ENCODE measurements at places on chromosomes 7 and 10.

DNA sequence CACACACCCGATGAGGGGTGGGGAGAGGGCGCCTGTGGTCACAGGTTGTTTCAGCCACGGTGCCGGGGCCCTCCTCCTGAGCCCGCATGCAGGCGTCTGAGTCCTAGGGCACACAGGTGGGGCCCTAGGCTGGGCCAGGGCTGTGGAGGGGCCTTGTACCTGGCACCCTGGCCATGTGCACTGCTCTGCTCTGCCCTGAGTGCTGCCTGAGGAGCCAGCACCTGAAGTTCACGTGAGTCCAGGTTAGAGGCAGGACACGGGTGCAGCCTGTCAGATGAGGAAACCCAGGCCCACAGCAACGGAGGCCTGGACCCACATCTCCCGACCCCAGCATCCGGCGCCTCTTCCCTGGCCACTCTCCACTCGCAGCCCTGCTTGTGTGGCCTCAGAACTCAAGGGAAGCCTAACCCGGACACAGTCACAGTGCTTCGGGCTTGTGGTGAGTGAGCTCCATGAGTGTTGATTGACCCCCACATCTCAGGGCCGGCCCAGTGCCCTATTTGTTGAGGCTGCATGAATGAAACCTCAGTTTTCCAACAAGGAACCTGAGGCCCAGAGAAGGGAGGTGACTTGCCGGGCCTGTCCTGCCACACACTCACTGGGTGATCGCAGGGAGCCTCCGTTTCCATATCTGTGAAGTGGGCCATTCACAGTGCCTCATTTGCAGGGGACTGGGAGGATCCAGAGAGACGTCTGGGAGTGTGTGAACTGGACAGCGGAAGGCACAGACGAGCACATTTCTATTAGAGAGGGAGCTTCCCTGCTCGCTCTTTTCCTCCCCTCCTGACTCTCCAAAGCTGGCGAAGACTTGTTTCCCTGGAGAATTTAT lies 39.6 kb downstream of the PPIF start:
- DNase-seq: no peak

DNA sequence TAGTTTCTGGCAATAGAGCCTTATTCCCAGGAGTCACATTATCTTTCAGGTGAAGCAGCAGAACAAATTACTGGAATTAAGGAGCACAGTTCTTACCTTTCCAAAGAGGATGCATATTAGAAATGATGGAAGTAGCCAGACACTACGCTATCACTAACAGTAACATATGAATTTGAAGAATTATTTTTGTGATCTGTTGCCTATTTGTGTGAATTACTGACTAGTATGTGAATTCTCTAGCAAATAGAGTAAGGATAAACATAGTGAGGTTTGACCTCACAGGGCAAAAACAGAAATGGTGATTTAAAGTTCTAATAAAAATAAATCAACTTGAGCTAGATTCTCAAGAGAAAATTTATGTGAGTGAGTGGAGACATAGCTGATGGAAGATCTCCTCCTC lies 1299.3 kb downstream of the XPNPEP1 start:
- DNase-seq: no peak

GRCh38 chr10:95964756-95965155 lies 57.0 kb downstream of the CC2D2B start:
- DNase-seq: no peak

GRCh38 chr7:19754521-19755116 lies 18.8 kb downstream of the TMEM196 start:
- no peak for DNase-seq

DNA sequence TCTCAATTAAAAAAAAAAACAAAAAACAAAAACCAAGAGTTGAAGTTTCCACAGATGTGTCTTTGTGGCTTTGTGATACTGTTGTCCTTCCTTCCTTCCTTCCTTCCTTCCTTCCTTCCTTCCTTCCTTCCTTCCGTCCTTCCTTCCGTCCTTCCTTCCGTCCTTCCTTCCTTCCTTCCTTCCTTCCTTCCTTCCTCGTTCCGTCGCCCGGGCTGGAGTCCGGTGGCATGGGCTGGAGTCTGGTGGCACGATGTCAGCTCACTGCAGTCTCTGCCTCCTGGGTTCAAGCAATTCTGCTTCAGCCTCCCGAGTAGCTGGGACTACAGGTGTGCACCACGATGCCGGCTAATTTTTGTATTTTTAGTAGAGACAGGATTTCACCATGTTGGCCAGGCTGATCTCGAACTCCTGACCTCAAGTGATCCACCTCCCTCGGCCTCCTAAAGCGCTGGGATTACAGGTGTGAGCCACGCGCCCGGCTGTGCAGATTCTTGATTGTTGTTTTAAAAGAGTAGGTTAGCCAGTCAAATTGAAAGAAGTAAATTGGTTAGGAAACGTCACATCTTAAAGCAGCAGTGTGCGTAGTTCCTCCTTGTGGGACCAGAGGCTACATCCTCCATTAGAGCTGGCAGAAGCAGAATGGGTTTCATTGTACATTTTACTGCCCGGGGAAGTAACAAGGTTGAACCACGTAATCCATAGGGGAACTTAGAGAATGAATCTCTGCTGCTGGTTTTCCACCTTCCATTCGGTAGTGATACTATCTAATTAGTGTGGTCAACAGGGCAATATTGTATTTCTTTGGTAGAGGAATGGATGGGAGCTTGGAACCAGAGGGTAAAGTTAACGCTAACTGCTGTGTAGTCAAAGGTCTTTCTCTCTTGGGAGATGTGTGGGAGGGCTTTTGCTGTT lies 20.6 kb downstream of the DNAJB6 start:
- no peak for DNase-seq

GRCh38 chr10:77890097-77890496 lies 36.5 kb downstream of the DLG5 start:
- DNase-seq: no peak

- DNase-seq: peak; percentile 99
These were observed 3.6 kb downstream of the PLAC9 start for GRCh38 chr10:80136134-80136571.

DNA sequence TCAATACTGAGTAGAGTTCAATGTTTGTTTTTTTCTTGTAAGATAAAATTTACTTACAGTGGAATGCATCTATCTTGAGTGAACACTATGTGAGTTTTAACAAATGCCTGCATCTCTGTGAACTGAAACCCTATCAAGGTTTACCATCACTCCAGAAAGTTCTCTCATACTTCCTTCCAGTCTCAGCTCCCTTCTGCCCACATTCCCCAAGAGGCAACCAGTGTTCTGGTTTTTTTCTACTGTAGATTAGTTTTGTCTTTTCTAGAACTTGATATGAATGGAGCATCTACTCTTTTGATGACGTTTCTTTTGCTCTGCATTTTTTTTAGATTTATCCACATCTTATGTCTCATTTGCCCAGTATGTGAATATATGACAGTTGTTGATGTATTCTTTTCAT lies 17.1 kb downstream of the WIPI2 start:
- DNase-seq: no peak

DNA sequence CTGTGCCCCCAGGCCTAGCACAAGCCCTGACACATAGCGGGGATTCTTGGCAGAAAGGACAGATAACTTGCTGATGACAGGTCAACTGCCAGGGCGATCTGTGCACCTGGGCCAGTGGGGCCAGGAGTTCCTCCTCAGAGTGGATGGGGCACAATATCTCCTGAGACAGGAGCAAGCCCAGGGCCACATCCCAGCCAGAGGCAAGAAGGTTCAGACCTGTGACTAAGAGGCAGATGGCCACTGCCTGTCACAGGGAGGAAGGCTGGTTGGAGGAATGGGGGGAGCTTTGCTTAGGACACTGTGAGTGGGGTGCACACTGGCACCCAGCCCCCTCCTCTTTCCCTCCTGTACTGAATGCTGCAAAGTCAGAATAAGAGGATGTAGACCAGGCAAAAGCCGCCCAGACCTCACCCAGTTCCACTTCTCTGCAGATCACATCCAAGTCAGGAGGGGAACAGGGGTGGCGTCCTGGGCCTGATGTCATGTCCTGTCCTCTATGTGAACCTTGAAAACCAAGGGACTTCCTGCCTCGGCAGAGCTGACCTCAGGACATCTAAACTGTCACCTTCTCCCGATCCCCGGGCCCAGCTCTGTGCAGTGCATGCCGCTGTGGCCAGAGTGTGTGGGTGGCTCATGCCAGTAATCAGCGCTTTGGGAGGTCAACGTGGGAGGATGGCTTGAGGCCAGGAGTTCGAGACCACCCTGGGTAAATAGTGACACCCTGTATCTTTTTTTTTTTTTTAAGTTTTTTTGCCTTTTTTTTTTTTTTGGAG lies 1.3 kb downstream of the GUSB start:
- DNase-seq: peak; percentile 10

- DNase-seq: no peak
These were observed 645.2 kb downstream of the PHTF2 start for GRCh38 chr7:78443811-78444210.

GRCh38 chr10:68647672-68648341 lies 73.2 kb upstream of the CCAR1 start:
- DNase-seq: no peak

GRCh38 chr10:33684211-33684611 lies 349.7 kb upstream of the NRP1 start:
- peak; percentile 13 for DNase-seq

DNA sequence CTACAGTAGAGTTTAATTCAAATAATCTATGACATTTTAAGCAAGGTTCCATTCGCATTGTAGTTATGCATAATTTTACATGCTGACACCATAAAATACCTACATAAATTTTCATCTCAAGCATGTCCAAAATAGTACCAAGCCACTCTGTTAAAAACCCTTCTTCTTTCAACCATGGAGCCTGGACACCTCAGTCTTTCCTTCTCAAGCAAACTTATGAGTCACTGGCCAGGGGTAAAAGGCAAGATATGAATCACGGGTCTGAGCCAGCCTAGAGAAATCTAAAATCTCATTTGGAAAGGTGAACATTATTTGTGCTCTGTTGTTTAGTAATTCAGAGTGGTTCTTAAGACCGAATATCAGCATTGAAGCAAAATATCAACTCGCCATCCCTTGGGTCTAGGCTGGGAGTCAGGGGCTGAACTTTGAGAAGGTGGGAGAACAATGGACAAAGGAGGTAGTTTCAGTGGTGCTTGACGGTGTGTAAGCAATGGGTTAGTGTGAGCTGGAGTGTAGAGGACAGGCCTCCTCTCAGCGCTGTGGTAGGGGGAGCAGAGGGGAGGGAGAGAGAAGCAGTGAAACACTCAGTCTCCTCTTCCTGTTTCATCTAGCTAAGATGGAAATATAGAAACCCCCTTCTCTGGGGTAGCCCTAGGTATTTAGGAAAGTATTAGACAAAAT lies 19.1 kb upstream of the GPAM start:
- peak; percentile 36 for DNase-seq
